Colonic mucosa (tissue), 4 donors: ENCODE measurements at places on chromosomes 16 and 17.

- DNase-seq = peak; percentile 49
Observed at GRCh38 chr16:57998486-57998885, 2.0 kb downstream of the ZNF319 start.

- no peak for DNase-seq
Observed at GRCh38 chr17:56624309-56624708, 30.8 kb downstream of the NOG start.

DNA sequence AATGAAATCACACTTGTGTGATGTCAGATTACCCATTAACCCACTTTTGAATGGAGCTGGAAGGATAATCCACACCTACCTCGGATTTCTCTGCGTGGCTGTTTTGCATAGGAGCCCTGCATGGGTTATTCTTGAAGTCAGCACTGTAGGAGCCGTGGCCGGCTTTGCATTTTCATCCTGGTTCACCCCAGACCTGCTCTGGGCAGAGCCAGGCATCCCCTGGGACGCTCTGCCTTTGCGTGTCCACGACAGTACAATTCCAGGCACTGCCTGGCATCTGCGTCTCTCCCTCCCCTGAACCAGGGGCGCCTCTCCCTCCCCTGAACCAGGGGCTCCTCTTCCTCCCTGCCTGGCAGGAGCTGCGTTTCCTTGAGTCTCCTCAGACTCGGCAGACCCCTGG, 29.7 kb upstream of the ZNF750 start:
- DNase-seq = no peak

DNA sequence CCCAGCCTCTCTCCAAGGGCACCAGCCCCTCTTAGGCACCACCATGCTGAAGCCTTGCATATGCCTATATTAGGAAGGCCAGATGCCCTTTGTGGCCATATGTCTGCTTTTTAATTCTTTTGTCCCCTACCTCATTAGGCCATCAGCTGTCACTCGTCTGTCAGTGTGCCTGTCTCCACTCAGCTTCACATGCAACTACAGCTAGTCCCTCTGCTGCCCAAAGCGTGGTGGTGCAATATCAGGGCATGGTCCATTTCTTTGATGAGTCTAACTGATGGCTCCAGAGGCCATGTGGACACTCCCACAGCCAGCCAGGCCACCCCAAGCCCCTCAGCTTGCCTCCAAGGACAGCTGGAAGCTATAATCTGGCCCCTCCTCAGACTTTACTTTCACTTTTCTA, 36.3 kb downstream of the MYO18A start:
- DNase-seq = no peak

GRCh38 chr17:35716897-35717465, 14.5 kb upstream of the RASL10B start:
- DNase-seq = no peak

GRCh38 chr16:46923513-46924295, 39.5 kb downstream of the GPT2 start:
- no peak for DNase-seq

GRCh38 chr17:27362909-27363308, 69.0 kb downstream of the WSB1 start:
- no peak for DNase-seq

DNA sequence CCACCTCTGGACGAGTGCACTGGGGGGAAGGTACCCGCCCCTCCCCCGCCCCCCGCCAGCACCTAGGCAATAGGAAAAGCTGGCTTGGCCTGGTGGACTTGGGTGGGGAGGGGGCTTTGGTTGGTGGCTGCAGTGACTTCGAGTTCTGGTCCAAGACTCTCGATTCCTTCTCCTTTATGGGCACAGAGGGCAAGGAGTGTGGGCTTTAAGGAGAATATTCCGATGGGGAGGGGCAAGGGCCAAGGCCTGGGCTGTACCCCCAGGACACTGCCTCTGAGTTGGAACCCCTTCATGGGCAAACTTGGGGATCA, 409 bp downstream of the ACSF2 start:
- DNase-seq = no peak

- DNase-seq = no peak
Observed at GRCh38 chr17:76597156-76598003, 11.7 kb upstream of the ST6GALNAC2 start.

DNA sequence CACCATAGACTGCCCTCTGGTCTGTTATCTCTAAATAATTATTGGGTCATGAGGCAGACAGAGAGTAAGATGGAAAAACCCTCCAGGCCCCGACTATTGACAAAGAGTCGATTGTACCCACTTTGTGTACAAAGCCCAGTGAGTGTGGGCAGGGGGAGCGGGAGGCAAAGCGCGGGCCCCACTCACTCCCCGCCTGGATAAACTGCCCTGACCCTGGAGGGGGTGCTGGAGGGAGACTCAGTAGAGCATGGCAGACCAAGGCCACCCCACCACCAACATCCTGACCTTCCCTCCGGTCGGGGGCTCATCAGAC, 11.2 kb upstream of the CPSF4L start:
- no peak for DNase-seq

DNA sequence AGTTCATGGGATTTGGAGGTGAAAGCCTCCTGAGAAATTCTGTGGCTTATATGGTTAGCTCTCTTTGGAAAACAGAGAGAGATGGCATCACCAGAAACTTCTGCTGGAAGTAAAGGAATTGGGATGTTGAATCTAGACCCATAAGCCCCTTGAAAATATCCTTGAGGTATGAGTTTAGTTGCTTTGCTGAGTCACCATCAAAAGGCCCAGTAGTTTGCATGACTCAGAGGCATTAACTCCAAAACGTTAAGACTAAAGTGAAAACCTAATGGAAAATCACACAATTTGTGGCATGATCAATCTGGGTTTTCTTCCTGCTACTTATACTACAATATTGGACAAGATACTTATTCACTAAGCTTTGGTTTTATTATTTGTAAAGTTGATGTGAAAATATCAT, 349.2 kb upstream of the SALL1 start:
- no peak for DNase-seq

DNA sequence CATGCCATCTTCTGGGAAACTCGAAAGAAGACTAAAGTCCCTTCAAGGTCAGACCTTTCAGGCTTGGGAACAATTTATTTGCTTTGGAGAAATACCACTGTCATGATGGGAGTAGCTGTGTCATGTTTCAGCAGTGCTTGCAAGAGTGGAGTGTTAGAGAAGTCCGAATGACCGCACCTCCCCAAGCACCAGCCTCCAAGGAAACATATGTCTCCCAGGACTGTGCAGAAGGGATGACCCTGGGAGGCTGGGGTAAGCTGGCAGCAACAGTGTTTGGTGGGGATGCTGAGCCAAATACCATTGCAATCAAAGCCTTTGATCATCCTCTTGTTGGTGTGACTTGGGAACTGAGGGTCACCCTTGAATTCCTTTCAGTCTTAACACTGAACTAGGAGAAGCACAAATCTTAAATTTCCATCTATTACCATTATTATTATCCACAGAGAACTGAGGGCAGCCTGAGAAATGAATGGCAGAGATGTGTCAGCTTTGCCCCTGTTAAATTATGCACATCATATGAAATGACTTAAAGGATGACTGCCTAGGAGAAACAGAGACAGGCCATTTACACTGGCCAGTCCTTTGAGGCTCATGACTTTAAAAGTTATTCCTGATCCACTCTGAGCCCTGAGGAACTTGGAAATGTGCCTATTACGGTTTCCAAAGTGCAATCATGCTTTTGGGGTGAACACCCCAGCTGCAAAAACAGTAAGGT, 244.9 kb downstream of the CA10 start:
- no peak for DNase-seq

GRCh38 chr17:76685846-76686245, 24.9 kb downstream of the MXRA7 start:
- DNase-seq = no peak

- no peak for DNase-seq
Observed at GRCh38 chr16:7689234-7689633, 356.6 kb downstream of the RBFOX1 start.

- DNase-seq = no peak
Observed at GRCh38 chr16:77794586-77794985, 6.2 kb downstream of the VAT1L start.

- DNase-seq = no peak
Observed at GRCh38 chr16:57823836-57824235, 21.5 kb upstream of the KIFC3 start.

- peak; percentile 55 for DNase-seq
Observed at GRCh38 chr17:51258756-51259563, 889 bp downstream of the MBTD1 start.

- DNase-seq = no peak
Observed at GRCh38 chr17:57758654-57759053, 13.6 kb upstream of the CCDC182 start.

DNA sequence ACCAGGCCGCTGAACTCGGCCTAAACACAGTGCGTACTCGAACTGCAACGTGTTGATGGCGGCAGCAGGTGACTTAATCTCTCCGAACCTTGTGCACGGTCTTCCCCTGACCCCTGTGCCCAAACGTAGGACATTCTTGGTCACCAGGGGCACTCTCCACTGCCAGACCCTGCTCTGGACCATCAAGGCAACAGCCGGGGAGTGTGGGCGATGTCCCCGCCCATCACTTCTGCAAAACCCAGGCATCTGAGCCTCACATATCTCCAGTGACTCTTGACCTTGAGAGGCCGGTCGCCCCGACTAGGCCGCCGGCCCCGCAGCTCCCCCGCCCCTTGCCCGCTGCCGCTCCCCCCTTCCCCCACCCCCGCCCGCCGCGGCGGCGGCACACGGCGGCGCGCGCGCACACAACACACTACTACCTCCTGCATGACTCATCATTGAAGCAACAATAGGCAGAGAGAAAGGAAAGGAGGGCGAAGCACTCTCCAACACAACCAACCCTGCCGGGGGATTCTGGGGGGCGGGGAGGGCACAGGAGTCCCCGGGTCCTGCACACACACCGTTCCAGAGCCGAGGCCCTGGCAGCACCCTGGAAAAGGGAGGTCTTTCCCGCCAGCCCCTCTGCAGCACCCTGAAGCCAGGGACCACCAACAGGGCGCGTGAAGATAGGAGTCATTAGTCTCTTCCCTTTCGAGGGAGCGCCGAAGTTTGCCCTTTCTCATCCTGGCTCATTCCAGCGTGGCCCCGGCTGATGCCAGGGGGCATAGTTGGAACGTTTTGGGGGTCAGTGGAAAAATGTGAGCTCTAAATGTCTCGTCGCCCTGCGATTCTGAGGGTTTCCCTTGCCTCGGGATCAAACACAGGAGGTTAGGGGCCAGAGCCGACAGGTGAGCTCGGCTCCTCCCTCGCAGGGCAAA, 1.9 kb downstream of the MNT start:
- DNase-seq = peak; percentile 69

DNA sequence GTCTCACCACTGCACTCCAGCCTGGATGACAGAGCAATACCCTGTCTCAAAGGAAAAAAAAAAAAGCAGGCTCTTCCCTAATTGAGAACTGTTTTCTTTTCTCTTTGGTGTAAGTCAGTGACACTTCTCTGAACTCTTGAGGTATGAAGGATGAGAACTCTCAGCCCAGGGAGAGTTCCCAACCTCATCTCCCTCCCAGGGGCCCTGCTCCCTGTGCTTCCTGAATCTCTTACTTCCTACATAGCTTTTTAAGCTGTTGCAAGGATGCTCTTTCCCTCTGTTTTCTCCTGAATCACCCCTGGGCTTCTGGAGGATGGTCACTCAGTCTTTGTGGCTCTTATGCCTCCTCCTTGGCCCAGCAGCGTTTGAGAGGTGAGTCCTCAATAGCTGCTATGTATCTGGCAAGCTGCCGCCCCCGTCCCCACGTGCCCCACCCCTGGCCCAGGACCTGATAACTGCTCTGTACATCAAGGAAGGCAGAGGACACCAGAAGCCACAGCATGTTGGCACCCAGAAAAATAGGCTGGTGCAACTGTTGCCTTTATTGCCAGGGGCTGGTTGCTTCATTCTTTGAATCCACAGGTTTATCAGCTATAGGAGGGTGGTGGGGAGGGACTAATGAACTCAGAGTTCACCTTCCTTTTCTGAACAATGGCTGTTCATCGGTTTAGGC, 24.0 kb downstream of the IGF2BP1 start:
- DNase-seq = no peak

DNA sequence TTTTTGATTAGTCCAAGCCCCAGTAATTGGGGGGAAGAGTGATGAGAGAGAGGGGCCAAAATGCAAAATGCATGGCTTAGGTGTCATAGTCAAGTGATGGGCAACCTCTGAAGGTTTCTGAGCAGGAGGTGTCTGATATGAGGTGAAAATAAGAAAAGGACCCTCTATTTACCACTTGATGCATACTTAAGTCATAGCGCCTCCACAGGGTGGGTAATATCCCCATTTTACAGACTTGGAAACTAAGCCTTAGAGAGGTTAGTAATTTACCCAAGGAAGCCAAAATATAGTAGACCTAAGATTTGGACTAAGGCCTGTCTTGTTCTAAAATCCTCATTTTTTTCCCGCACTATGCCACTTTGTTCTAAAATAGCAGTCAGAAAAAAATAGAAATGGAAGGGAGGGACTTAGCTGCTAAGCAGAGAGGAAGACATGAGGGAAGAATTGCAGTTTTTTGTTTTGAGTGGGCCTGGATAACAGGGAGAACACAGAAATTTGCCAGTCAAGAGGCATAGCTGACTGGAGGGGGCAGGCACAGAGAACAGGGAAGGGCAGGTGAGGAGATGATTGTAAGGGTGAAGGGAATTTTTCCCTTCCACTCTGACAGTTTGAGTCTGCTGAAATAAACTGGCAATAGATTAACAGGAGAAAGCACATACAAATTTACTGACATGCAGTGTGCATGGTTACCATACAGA, 2.3 kb upstream of the GRB2 start:
- DNase-seq = no peak

GRCh38 chr16:19309178-19309577, 23.6 kb downstream of the CLEC19A start:
- DNase-seq = no peak

DNA sequence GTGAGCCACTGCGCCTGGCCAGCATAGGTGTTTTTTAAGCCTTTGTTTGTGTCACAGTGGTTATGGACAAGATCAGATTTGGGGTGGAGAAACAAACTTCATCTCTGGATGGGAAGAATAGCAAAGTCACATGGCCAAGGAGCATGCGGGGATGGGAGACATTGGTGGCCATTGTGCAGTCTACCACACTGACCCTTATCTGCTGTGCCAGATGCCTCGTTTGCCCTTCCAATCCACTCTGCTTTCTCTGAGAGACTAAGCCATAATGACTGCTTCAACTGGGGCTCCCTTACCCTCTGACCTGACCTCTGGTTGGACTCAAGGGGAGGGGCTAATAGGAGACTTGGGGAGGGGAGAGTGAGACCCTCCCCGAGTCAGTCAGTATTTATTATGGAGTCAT, 166.8 kb downstream of the PRKCB start:
- DNase-seq = no peak

DNA sequence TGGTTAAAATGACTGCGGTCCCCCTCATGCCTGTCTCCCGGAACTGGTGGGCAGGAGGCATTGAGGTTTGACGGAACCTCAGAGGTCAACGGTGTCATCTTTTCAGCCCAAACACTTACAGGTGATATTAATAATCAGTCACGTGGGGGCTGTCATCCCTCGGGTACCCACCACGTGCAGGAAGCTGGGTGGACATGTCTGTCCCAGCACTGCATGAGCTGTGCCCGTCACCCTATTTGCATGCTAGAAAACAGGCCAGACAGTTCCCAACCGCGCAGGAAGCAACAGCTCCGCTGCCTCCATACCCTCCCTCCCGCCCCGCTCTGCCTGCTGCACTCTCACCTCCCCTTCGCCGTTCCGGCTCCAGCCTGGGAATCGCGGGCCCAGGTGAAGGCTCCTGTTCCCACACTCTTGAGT, 1.4 kb downstream of the SYNGR3 start:
- DNase-seq = peak; percentile 56

GRCh38 chr17:67074781-67075180, 30.4 kb downstream of the CACNG1 start:
- DNase-seq = no peak
